ENCODE measurements at places on chromosomes 2 and 18. TPM values are rescaled to one million over a fixed set of nuclear protein-coding genes. Genes with fewer than 3 reads are reported as not detected.

DNA sequence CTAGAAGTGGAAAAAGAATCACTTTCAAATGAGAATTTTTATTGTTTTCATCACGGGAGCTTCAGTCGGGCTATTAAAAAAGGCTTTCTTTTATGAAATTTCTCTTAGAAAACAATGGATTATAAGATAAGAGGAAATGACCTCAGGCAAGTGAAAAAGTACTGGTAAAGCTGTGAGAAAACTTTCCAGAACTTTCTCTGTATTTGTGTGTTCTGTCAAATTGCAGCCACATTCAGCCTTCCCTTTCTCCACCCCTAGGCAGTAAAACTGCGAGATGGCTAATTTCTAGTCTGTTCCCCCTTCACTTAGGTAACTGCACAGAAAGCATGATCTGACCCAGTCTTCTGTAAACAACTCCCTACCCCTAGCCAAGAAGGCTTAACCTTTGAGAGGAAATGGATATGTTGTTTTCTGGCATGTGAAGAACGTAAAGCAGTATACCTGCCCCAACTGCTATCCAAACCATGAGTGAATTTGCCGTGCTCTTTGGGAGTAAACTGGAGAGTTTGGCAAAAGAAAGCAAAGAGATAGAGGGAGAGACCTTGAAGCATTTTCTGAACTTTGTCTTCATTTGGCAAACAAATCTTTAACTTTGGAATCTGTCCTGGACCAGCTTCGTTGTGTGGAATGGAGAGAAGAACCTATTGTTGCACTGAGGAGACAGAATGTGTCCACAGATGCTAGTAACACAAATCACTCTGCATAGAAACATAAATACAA lies 105.4 kb downstream of the ETAA1 start:
- no peak overlapping the region for H3K4me3 ChIP-seq
- H3K27me3 ChIP-seq = no peaks in the 10 kb centered on the region
- no peak overlapping the region for H3K27ac ChIP-seq
- no peaks in the 10 kb centered on the region for H3K36me3 ChIP-seq
- no peaks in the 10 kb centered on the region for H3K4me1 ChIP-seq

GRCh38 chr2:201408931-201409330 lies 42.3 kb downstream of the TRAK2 start:
- H3K27ac ChIP-seq = no peak overlapping the region
- no peak for DNase-seq
- no peak overlapping the region for H3K4me3 ChIP-seq
- H3K4me1 ChIP-seq = peaks cover 2% of the 10 kb centered on the region
- no peaks in the 10 kb centered on the region for H3K27me3 ChIP-seq
- H3K36me3 ChIP-seq = peaks cover 6% of the 10 kb centered on the region

GRCh38 chr2:217722883-217723472 lies 279.8 kb downstream of the TNS1 start:
- H3K27ac ChIP-seq = no peak overlapping the region
- H3K4me1 ChIP-seq = no peaks in the 10 kb centered on the region
- DNase-seq = no peak
- H3K36me3 ChIP-seq = no peaks in the 10 kb centered on the region

DNA sequence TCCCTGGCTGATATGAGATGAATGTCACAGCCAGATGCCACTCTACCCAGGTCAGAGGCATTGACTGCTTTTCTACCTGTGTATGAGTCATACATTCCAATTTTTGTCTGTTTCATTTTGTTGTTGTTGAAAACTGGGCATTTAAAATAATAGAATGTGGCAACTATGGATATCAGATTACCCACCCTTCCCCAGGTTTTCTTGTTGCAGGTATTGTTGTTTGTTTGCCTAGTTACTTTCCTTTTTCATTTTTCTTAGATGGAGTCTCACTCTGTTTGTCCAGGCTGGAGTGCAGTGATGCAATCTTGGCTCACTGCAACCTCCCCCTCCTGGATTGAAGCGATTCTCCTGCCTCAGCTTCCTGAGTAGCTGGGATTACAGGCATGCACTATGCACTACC lies 70.2 kb downstream of the LRRC30 start:
- peaks cover 3% of the 10 kb centered on the region for H3K36me3 ChIP-seq
- no peaks in the 10 kb centered on the region for H3K4me1 ChIP-seq
- no peaks in the 10 kb centered on the region for H3K27me3 ChIP-seq
- no peak for DNase-seq

DNA sequence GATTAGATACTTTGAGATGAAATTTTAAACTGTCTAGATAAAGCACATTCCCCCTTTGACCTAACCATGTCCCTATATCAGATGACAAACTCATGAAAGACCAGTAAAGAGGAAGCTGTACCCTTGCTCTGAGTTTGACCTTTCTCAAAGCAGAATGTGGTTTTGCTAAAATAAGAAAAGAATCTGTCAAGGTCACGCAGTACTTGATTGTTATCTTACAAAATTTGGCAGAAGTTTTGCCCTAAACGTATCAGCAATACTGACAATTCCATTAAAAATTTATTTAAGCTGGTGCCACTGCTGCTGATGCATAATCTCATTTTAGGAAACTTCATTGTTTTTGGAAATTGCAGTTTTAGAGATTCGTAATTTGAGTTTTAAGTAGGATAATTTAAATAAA lies 31.2 kb upstream of the GALM start:
- peaks cover 8% of the 10 kb centered on the region for H3K36me3 ChIP-seq
- no peaks in the 10 kb centered on the region for H3K4me1 ChIP-seq
- no peaks in the 10 kb centered on the region for H3K27me3 ChIP-seq
- DNase-seq = no peak
- no peak overlapping the region for H3K4me3 ChIP-seq

DNA sequence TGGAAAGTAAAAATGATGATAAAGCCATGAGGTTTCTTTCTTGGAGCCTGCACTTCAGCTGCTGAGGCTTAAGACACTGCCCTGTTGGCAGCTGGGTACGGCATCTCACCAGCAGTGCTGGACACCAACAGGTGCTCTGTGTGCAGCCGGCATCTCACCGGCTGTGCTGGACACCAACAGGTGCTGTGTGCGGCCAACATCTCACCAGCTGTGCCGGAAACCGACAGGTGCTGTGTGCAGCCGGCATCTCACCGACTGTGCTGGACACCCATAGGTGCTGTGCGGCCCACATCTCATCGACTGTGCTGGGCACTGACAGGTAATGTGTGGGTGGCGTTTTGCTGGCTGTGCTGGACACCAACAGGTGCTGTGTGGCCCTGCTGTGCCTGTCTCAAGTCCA lies 190.8 kb downstream of the TMEM18 start:
- no peak overlapping the region for H3K4me3 ChIP-seq
- no peak for DNase-seq
- no peaks in the 10 kb centered on the region for H3K36me3 ChIP-seq
- no peaks in the 10 kb centered on the region for H3K27me3 ChIP-seq
- no peaks in the 10 kb centered on the region for H3K4me1 ChIP-seq

DNA sequence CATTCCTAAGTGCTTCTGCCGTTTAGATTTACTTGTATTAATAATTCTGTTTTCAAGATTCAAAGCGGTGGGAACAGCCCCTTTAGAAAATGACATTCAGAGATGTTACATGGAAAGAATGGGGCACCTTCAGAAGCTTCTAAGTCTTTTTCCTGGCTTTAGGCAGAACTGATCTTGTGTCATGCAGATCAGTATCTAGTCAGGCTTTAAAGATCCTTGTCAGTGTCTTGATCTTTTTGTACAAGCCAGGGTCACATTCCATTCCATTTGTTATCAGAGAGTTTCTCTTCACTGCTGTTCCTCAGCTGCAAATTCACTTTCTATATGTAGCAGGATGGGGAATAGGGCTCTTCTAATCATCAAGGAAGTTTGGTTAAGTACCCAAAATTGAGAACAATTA lies 275.3 kb downstream of the DCC start:
- H3K27ac ChIP-seq = no peak overlapping the region
- H3K27me3 ChIP-seq = no peaks in the 10 kb centered on the region
- DNase-seq = no peak
- H3K36me3 ChIP-seq = no peaks in the 10 kb centered on the region
- H3K4me3 ChIP-seq = no peak overlapping the region
- H3K4me1 ChIP-seq = no peaks in the 10 kb centered on the region

DNA sequence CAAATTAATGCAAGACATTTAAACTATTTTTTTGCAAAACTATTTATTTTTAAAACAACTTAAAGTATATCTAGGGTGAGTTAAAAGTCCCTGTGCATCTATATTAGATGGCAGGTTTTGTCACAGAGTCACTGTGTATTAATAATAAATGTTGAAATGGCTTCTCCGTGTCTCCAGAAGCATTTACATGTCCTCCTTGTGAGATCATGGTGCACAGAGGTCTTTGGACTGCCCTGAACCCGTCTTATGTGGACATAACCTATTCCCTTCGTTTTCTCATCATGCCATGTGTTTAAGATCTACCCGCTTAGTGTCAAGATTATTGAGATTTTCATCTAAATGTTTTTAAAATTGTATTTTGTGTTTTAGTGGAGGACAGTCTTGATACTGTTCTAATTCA lies 39.3 kb downstream of the SOCS6 start:
- no peak overlapping the region for H3K27ac ChIP-seq
- no peaks in the 10 kb centered on the region for H3K4me1 ChIP-seq
- DNase-seq = no peak
- H3K4me3 ChIP-seq = no peak overlapping the region

DNA sequence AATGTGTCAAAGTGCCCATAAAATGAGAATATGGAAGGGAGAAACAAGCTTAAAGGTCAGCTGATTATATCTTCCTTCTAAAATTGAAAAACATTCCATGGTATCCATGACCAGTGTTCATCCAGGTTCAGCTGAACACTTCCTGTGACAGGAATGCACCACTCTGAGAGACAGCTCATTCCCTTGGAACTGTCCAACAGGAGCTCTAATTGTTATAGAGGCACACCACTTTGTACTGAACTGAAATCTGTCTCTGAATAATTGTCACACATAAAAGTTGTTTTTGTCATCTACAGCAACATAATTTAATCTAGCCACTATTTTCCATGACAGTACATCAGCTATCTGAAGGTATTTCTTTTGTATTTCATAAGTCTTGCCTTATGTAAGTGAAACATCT lies 195.9 kb upstream of the ZNF804A start:
- no peak for DNase-seq
- H3K4me3 ChIP-seq = no peak overlapping the region
- no peak overlapping the region for H3K27ac ChIP-seq
- no peaks in the 10 kb centered on the region for H3K27me3 ChIP-seq
- H3K4me1 ChIP-seq = no peaks in the 10 kb centered on the region

DNA sequence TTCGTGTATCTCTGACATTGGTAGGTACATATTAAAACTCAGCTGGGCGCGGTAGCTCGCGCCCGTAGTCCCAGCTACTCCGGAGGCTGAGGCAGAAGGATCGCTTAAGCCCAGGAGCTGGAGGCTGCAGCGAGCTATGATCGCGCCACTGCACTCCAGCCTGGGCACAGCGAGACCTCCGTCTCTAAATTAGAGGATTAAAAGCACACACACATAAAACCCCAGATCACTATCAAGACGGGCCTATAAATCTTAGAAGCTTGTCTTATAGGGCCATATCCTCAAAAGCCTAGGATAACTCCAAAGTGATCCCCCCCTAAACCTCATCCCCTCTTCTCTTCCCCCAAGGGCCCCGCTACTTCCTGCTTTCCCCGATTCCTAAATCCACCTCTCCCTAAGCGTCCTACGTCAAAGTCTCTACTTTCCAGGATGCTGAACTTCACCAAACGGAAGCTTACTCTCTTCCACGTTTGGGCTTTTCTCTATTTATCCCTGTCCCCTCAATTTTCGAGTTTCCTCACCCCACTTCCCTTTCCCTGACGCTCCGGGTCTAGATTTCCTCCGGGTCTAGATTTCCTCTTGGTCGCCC lies 707 bp downstream of the KRCC1 start:
- H3K27ac ChIP-seq = no peak overlapping the region
- peaks cover 2% of the 10 kb centered on the region for H3K36me3 ChIP-seq
- peak overlapping the region; percentile 95 for H3K4me3 ChIP-seq
- DNase-seq = no peak
- no peaks in the 10 kb centered on the region for H3K27me3 ChIP-seq

DNA sequence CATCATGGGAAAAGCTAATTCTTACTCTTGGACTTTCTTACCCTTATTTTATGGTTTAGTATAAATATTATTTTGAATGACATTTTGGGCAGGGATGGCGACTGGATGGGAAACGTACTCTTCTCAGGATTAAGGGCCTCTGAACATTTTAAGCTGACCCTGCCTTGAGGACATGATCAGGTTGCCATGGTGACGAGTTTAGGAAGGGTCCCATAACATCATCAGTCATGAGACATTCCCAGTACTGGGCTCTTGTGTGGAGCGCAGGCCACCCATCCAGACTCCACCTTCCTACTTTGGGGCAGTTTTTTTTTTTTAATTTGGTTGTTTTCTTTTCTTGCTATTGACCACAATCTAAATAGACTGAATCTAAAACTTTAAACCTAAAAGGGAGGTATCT lies 40.7 kb downstream of the KCNE4 start:
- H3K4me3 ChIP-seq = no peak overlapping the region
- no peaks in the 10 kb centered on the region for H3K36me3 ChIP-seq
- peaks cover 2% of the 10 kb centered on the region for H3K4me1 ChIP-seq

GRCh38 chr2:229261076-229261475 lies 10.0 kb downstream of the PID1 start:
- no peaks in the 10 kb centered on the region for H3K36me3 ChIP-seq
- no peak for DNase-seq
- no peaks in the 10 kb centered on the region for H3K27me3 ChIP-seq
- no peak overlapping the region for H3K4me3 ChIP-seq
- no peaks in the 10 kb centered on the region for H3K4me1 ChIP-seq

- H3K4me3 ChIP-seq = no peak overlapping the region
- DNase-seq = no peak
- no peaks in the 10 kb centered on the region for H3K4me1 ChIP-seq
- no peaks in the 10 kb centered on the region for H3K36me3 ChIP-seq
- H3K27ac ChIP-seq = no peak overlapping the region
Measured at GRCh38 chr18:74468547-74469061, 11.5 kb upstream of the DIPK1C start.

DNA sequence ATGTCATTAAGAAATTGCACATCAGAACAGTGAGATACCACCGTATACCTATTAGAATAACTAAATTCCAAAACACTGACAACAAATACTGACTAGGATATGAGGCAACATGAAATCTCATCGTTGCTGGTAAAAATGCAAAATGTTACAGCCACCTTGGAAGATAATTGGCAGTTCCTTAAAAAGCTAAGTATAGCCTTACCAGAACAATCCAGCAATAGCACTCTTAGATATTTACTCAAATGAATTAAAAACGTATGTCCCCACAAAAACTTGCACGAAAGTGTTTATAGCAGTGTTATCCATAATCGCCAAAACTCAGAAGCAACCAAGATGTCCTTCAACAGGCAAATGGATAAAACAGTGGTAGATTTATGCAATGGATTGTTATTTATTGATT lies 241.7 kb downstream of the EPHA4 start:
- DNase-seq = no peak
- H3K4me1 ChIP-seq = no peaks in the 10 kb centered on the region
- no peaks in the 10 kb centered on the region for H3K36me3 ChIP-seq
- H3K27ac ChIP-seq = no peak overlapping the region
- no peaks in the 10 kb centered on the region for H3K27me3 ChIP-seq

GRCh38 chr2:42327125-42327524 lies 33.9 kb downstream of the COX7A2L start:
- H3K4me3 ChIP-seq = no peak overlapping the region
- no peak for DNase-seq
- peaks cover 12% of the 10 kb centered on the region for H3K36me3 ChIP-seq
- no peaks in the 10 kb centered on the region for H3K27me3 ChIP-seq
- no peaks in the 10 kb centered on the region for H3K4me1 ChIP-seq

Gene TFCP2L1
- 1.9 TPM for total RNA-seq

Gene TMEM200C
- 5.6 TPM for total RNA-seq

Gene MPP4
- not detected for total RNA-seq

Gene FBXO15
- 0.48 TPM for total RNA-seq

Gene NYAP2
- total RNA-seq = not detected

Gene KCNK3
- not detected for total RNA-seq

Gene C2orf15
- total RNA-seq = 6.2 TPM

Gene KCNJ3
- total RNA-seq = not detected

Gene RIT2
- total RNA-seq = 1.3 TPM

Gene RGPD4
- total RNA-seq = 0.07 TPM

Gene PID1
- 1.9 TPM for total RNA-seq

Gene CHRND
- not detected for total RNA-seq

Gene TRABD2A
- 1.7 TPM for total RNA-seq

Data from H9 (cell line).